ENCODE measurements at places on chromosomes 6 and 20.

- no peak for DNase-seq
These were observed 3.9 kb downstream of the RNF144B start for GRCh38 chr6:18391023-18391422.

- DNase-seq = no peak
These were observed 1.4 kb upstream of the MARCKS start for GRCh38 chr6:113855500-113856374.

DNA sequence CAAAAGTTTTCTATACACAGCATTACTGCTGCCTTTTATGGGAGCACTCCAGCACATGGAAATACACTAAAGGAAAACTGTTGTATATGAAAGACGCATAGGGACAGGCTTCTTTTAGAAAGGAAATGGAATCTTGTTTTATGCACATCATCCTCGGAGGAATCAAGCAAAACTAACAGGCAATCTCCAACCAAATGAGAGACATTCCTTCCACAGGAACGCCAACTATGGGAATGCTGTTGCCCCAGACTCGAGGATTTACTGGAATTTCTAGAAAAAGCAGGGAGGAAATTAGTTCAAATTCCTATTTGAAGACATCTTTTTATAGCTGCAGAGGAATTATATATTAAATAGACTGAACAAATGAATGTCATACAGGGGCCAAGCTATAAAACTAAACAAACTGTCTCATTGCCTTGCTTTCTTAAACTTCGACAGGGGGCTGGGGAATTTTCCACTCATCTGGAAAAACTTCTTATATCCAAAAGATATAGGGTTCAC lies 52.2 kb downstream of the LYRM4 start:
- no peak for DNase-seq

DNA sequence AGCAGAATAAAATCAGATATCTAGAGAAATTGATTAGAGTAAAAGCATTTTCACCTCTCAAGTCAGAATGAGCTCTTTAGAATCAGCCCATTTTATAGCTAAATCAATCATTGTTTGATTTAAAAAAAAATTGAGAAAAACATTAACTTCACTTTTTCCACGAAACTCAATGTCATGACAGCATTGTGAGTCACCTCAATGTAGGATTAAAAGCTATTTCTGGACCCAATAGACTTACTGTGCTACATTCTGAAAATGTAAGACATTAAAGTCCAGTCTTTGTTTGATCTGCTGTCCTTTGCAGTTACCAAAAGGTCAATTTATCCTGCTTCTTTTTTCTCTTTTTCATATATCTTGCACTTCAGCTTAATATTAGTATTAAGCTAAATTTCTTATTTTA lies 519.4 kb upstream of the ZNF337 start:
- no peak for DNase-seq

DNA sequence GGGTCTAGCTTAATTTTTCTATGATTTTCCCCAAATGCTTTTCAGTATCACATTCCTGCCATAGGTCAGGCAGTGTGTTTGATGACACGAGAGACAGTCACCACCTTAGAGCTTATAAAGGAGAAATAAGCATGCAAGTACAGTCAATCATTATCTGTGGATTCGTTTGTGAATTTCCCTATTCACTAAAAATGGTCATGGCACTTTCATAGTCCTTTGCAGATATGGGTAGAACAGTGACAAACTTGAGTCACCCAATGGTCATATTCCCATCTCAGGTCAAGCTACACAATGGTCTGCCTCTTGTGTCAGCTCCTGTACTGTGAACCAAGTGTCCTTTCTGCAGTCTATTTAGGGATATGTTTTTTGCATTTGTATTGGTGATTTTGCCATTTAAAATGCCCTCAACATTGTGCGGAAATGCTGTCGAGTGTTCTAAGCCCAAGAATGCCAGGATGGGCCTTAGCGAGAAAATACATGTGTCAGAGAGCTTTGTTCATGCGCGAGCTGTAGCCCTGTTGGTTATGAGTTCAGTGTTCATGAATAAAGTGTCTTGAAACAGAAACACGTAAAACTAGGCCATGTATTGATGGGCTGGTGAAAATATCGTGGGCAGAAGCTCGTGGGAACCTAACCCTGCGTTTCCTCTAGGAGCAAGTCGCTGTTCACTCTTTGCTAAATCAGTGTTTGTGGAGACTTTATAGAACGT lies 19.8 kb downstream of the SUMO4 start:
- DNase-seq = no peak

- DNase-seq = no peak
These were observed 2.8 kb upstream of the PLCG1 start for GRCh38 chr20:41134362-41135186.

DNA sequence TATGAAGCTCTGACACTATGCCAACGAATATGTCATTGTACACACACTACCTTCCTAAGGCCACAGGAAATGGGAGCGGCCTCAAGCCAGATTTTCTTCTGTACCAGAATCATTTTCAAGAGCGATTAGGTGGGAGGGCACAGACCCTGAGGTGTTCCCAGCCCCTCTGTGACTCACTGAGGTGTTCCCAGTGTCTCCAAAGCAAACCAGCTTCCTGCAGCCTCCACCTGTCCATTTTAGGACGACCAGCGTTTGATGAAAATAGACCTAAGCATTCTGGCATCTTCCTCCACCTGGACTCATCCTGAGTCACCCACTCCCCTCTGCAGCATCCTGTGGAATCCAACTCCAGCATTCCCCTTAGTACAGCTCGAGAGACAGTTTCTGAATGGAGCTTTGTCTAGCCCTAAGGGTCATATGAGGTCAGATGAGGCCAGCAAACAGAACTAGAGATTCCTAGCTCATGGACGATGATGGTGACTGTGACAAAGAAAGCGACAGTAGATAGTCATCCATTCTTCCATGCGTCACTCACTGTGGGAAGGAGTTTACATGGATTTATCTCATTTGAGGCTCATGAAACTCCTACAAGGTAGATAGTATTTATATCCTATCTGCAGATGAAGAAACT lies 203.4 kb downstream of the PTPRT start:
- no peak for DNase-seq

DNA sequence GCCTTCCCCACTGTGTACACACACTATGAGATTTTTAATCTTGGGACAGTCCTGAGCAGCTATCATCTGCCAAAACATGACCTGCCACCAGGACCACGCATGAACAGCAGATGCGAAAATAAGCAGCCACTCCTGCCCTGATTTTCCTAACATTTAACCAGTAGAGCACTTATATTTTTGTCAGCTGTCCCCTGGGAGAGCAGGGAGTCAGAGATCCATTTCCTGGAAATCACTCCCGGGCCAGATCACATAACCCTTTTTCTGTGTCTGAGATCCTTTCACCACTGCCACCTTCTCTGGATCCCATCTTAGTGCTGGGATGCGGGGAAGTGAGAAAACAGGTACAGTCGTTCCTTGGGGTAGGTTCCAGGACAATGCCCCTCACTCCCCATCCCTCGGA lies 5.7 kb downstream of the SDCBP2 start:
- DNase-seq = no peak

- DNase-seq = no peak
These were observed 78.9 kb downstream of the SLC35F1 start for GRCh38 chr6:117985916-117986315.
